ENCODE measurements at places on chromosomes 7 and 10.

DNA sequence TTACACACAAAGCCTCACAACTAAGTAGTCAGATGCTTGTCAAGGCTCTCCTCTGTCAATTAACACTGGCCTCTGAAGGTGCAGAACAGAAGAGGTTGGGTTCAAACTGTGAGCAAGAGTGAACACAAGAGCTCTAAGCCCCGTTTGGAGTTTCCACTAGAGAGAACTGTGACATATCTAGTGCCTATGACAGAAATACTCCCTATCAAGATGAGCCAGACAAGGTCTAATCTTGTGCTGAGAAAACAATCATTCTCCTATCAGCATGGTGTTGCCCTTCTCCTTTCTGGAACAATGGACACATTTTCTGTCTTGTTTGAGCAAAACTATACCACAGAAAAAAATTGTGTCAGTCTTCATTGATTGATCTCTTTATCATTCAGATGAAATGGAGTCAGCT, 62.4 kb upstream of the CCDC71L start:
- no peak for DNase-seq

- DNase-seq, result no peak
Measured at GRCh38 chr10:1169981-1170866, 114.0 kb downstream of the WDR37 start.

DNA sequence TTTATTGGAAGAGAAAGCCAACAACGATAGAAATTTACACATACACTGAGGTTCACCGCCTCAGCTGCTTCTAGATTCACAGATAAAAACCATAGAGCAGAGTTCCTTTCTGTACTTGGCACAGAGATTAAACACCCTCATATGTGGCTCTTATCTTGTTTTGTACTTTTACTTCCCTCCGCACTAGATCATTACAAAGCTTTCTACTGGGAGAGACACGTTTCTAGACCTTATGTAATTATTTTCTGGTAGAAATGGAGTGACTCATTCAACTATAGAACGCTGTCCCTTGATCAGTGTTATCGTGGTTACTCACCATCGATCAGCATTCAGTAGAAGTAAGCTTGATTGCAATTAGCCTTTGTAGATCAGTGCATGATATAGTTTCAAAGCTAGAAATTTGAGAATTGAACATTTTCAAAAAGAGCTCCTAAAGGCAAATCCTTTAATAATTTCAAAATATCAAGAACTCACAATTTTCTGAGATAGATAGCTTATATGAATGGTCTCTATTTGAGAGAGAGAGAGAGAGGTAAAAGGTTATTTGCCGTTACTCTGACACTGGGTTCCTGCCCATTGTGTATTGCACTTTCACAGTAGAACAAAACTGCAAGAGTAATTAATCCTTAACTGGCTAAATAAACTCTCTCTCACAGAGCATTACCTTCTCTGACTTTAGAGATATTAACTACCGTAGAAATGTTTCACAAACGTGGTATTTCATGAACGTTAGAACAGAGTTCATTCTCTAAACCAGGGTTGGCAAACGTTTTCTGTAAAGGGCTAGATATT, 26.1 kb upstream of the DNAJC1 start:
- DNase-seq, result no peak

- no peak for DNase-seq
Measured at GRCh38 chr10:82953909-82954308, 1078.9 kb downstream of the NRG3 start.

- no peak for DNase-seq
Measured at GRCh38 chr10:109992485-109992884, 15.3 kb upstream of the ADD3 start.

GRCh38 chr10:114402233-114402632, 2.1 kb downstream of the AFAP1L2 start:
- no peak for DNase-seq

- DNase-seq, result no peak
Measured at GRCh38 chr10:24690961-24691512, 32.6 kb downstream of the ARHGAP21 start.

DNA sequence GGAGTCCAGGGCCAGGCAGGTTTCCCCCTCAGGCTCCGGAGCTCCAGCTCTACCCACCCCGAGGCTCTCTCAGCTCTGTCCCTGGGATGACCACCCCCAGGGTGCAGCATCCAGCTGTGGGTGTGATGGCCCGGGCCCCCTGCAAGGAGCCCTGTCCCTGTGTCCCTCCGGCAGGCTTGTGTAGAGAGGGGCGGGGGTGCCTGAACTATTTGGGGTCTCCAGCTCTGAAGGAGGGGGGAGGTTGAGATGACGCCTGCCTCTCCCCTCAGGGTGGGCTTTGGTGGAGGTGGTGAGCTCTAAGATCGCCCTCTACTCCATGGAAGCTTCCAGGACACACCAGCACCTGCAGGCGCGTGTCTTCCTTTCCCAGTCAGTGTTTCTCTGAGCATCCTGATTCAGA, 39.4 kb downstream of the ADRA2A start:
- no peak for DNase-seq

- DNase-seq, result no peak
Measured at GRCh38 chr7:88289564-88290025, 17.1 kb downstream of the STEAP4 start.

- no peak for DNase-seq
Measured at GRCh38 chr7:28811008-28811407, 147.1 kb downstream of the TRIL start.

- DNase-seq, result no peak
Measured at GRCh38 chr7:157228864-157229422, 90.2 kb downstream of the UBE3C start.

DNA sequence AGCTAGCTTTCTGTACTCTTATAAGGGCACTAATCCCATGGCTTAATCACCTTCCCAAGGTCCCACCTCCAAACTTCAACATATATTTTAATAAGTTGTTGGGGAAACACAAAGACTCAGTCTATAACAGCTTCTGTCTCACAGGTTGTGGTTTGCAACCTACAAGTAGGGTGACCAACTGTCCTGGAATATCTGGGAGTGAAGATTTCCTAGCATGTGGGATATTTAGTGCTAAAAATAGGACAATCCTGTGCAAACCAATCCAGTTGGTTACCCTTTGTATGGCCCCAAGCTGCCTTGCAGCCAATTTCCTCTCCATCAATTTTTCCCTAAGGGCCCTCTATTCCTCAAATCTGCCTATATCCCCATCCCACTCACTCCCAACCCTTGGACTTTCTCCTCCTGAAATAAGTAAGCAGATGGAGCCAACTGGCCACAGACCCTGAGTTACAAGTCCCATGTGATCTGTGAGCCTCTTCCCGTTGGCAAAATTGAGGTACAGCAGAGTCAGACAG, 82.3 kb downstream of the FAM13C start:
- DNase-seq, result no peak

- DNase-seq, result peak; percentile 86
Measured at GRCh38 chr10:119165171-119166117, at the start of gene SFXN4. Gene SFXN4 (minus strand): TSS chr10:119165714. CDS start chr10:119165647, 67 bp downstream.

DNA sequence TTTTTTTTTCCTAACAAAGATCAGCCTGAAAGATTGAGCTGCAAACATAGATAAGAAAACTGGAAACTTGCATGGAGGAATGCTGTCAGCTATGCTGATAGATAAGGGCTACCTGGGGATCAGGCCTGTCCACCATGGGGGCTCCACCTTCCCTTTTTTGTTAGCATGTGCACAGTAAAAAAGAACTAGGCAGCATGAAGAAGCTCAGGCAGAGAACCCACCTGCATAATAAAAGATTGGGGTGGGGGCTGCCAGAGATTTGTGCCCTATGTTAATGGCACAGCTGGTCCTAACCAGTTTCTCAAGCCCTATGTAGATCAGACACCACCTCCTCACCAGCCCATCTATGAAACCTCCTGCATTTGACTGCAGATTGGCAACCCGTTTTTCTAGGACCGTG, 45.4 kb upstream of the CACNB2 start:
- DNase-seq, result no peak

- no peak for DNase-seq
Measured at GRCh38 chr7:65809982-65810288, 62.9 kb upstream of the VKORC1L1 start.

DNA sequence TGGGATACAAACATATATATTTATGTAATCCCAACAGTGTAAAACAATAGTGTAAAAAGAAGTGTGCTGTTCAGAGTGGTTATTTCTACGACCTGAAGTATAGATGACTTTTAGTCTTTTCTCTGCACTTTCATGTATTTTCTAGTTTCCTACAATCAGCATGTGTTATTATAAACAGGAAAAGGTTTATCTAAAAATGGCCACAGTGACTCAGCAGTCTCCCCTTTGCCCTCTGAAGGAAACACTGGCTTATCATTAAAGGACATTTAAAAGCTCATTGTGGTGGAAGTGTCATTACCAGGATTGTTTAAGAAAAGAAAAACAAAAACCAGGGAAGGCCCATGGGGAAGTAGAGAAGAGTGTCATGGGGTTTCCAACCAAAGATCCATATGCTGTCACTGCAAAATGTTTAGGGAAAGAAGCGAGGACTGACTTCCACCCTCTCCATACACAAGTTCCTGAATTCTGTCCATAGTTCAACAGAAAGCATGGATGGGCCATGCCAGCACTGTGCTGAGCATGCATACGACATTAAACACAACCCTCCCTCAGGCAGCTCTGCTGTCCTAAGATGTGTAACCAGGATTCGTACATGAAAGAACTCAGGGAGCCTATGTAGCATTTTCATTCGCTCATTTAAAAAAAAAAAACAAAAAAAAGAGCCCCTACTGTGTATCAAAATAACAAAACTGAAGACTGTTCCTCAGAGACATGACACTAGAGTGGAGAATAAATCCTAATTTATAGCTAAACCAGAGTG, 10.2 kb downstream of the CYREN start:
- DNase-seq, result no peak

DNA sequence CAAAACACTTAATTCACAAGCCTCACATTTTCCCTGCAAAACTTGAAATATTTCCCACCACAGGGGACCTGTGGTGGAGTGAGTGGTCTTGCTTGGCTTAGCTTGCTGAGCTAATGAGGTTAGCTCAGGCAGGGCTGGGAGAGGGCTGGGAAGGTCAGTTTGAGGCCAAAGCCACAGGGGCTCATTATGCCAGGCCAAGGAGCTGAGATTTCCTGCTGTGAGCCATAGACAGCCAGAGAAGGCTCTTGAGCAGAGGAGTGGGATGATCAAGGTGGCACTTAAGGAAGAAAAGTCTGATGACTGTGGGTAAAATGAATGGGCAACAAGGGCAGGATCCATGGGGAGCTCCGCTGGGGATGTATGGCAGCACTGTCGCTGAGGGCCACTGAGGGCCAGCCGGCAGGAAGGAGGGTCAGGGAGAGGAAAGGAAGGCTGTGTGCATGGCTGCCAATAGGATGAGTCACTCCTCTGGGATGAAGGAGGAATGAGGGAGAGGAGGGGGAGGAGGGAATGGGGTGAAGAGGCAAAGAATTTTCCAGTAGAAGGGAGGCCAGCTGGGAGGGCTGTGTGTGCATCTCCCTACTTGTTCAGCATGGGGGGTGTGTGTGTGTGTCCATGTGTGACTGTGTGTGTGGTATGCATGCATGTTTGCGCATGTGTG, 18.7 kb upstream of the ZNF488 start:
- no peak for DNase-seq

DNA sequence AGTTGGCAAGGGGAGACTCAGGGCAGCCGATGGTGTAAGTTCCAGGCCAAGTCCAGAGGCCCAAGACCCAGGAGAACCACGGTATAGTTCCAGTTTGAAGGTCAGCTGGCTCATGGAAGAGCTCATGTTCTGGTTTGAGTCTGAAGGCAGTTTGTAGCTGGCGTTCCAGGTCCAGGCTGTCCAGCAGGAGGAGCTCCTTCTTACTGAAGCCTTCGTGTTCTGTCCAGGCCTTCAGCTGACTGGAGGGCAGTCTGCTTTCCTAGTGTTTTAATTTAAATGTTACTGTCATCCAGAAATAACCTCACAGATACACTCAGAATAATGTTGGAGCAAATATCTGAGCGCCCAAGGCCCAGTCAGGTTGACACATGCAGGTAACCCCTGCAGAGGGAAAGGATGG, 4.2 kb downstream of the SUN1 start:
- no peak for DNase-seq

DNA sequence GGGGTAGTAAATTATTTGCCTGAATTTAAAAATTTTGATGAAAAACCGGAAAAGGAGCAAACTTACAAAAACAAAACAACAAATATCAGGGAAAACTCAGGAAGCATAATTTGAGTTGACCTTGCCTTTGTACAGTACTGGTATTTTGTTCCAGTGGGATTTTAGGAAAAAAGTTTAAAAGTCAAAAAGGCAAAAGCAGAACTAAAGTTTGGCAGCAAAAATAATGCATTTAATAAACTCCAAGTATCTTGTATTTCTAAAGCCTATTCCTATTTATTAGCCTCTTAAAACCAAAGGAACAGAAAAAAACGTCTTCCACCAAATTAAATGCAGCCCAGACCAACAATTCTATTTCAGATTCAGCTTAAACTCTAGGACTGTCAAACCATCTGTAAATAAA, 90.7 kb upstream of the ASAH2 start:
- no peak for DNase-seq

DNA sequence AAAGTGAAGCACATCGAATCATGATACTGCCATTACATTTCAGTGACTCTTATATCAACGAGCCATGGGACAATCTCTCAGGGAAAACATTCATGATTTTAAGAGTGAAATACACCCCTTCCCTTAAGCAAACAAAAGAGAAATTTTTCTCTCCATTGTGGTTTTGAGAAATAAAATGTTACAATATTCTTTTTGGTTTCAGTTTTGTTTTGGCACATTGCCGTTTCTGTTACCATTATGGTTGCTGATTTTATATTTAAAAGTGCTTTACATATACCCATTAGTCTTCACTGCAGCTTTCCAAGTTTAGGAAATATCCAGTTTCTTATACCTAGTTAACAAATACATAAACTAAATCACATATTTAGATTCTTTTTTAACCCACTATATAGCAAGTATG, 126.8 kb upstream of the SEM1 start:
- DNase-seq, result no peak

- DNase-seq, result no peak
Measured at GRCh38 chr10:127115100-127115499, 81.3 kb downstream of the INSYN2A start.

DNA sequence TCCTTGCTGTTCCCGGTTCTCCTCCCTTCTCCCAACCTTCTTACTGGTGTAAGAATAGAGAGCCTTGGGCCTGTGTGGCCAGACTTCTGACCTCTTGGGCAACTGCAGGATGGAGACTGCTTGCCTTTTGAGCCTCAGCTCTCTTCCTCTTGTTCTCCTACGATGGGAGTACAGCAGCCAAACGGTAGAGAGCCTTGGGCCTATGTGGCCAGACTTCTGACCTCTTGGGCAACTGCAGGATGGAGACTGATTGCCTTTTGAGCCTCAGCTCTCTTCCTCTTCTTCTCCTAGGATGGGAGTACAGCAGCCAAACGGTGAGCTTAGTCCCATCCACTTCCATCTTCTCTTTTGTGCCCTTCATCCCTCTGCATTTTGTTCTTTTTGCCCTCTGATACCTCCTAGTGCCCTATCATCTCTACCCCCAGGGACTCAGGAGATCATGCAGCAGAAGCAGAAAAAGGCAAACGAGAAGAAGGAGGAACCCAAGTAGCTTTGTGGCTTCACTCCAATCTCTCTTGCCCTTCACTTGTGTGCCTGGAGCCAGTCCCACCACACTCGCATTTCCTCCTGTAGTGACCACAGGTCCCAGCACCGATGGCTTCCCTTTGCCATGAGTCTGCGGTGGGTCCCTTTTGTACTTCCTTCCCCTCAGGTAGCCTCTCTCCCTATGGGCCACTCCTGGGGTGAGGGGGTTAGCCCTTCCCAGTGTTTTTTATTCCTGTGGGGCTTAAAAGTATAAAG, 15.3 kb downstream of the SLC25A13 start:
- no peak for DNase-seq

- no peak for DNase-seq
Measured at GRCh38 chr7:155778349-155778748, 33.9 kb downstream of the SHH start.
